ENCODE measurements at places on chromosomes 2 and 18.

GRCh38 chr2:17104454-17104853, 413.8 kb downstream of the RAD51AP2 start:
- DNase-seq, result no peak

GRCh38 chr2:26456440-26457250, 21.3 kb downstream of the OTOF start:
- DNase-seq, result no peak

DNA sequence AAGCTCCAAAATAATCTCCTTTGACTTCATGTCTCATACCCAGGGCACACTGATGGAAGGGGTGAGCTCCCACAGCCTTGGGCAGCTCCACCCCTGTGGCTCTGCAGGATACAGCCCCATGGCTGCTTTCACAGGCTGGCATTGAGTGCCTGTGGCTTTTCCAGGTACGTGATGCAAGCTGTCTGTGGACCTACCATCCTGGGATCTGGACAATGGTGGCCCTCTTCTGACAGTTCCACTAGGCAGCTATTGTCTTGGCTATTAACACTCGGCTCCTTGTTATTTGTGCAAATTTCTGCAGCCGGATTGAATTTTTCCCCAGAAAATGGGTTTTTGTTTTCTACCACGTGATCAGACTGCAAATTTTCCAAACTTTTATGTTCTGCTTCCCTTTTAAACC, 634.2 kb downstream of the TSN start:
- DNase-seq, result no peak

- DNase-seq, result no peak
Observed at GRCh38 chr2:144146076-144146475, 373.8 kb downstream of the ZEB2 start.

- DNase-seq, result no peak
Observed at GRCh38 chr2:6073191-6074088, 381.3 kb downstream of the SOX11 start.

- DNase-seq, result no peak
Observed at GRCh38 chr18:399631-400135, 100.8 kb downstream of the COLEC12 start.

GRCh38 chr18:40577981-40578365, 1377.1 kb upstream of the PIK3C3 start:
- DNase-seq, result no peak

DNA sequence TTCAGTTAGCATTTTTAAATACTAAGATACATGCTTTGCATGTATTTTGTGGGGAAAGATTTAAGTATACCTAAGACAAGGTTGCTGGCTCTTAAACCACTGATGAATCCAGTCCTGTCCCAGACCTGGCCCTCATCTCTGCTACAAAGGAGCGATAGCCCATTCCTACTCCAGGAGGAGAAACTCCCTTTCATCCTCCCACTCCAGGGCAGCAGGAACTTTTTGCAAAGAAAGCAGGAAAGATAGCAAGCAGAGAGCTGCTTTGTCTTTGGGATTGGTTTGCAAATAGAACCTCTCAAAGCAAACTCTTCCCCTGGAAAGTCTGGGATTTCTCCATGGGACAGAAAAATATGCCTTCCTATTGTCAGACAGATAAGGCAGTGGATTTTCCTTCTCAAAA, 43.6 kb upstream of the COPS8 start:
- no peak for DNase-seq

GRCh38 chr2:216535454-216535995, 36.9 kb downstream of the RPL37A start:
- no peak for DNase-seq

DNA sequence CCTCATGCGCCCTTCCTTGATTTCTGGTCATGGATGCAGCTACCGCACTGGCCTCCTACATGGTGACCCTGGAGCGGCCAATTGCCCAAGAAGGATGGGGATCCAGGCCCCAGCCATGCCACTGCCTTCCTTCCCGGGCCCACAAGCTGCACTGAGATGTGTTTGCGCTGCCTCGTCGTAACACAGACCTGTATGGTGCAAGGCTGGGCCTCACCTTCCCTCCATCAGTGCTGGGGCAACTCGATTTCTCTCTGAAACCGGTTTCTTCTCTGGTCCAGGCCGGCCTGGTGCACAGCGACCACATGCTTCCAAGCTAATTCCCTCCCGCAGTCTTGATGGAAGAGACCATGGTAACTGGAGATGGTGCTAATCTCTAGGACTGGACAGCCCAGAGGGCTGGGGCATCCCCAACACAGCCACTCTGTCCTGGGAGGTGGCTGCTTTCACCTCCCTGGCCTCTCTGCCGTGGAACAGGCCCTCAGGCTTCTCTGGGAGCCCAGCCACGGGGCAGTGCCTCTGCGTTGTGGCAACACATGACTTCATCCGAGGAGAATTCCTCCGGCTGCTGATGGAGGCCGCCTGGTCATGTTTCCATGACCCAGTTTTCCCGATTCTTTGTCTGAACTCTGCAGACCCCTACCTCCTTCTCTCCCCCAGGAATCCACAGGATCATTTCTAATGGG, 184.2 kb downstream of the GLI2 start:
- DNase-seq, result no peak

DNA sequence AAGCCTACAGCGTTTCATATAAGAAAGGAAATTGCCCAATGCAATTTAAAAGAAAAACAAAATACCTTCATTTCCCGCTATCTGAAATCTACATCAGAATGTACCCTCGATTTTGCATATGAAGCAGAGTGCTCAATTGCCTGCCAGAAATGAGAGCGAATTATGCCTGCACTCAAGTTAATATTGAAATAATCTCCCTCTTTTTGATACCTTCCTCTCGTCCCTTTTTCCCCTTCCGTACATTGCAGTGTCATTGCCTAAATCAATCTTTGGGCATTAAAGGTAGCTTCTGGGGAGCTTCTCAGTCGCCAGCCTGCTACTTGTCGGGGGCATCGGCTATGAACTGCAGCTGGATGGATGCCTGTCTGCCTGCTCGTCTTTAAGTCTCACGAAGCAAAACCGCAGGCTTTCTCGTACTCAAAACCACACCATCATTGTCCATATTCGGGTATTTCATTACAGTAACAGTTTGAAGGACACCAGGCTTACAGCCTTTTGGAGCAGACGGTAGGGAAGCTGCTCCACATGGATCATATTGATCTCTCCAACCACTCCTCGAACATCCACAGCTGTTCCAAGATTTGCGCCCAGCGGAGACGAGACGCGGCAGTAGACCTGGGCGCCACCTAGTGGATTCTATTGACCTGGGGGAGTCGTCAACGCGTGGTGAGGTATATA, 64.0 kb upstream of the HNRNPA3 start:
- peak; percentile 72 for DNase-seq

GRCh38 chr2:104312684-104313083, 541.2 kb upstream of the POU3F3 start:
- no peak for DNase-seq

- DNase-seq, result no peak
Observed at GRCh38 chr2:238682536-238682935, 165.3 kb upstream of the TWIST2 start.

GRCh38 chr2:189492451-189492850, 51.2 kb downstream of the WDR75 start:
- DNase-seq, result no peak

GRCh38 chr2:179272406-179273192, 8.0 kb upstream of the SESTD1 start:
- DNase-seq, result no peak

DNA sequence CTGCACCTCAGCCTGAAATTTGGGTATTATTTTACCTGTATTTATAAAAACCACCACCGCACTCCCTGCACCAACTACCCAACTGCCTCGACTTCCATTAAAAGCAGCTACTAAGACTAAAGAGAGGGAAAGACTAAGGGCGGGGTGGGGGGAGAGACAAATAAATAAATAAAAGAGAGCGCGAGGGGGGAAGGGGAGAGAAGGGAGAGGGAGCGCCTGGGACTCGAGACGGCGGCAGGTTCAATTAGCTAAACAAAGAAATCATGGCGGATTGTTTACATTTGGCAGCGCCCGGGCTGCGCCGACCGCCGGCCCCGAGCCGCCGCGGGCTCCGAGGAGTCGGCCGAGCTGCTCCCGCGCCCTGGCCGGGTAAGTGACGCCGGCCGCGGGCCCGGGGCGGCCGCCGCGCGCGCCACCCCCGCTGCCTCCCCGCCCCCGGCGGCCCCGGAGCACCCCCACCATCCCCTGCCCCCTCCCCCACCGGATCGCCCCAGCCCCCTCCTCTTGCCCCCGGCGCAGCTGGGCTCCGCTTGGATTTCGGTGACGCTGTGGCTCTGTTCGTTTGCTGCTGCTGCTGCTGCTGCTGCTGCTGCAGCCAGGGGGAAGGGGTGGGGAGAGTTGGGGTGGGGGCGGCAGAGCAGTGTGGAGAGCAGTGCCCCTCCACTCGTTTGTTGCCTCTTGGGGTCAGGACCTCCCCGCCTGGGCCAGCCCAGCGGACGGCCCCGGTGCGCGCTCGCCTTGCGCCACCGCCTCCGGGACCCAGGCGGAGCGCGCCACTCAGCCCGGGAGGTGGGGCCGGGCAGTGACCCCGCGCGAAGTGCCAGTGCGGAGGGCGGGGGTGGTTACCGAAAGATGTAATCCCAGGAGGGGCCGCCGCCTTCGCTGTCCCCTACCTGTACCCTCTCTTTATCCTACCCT, 187.2 kb upstream of the FANCL start:
- DNase-seq, result no peak

- DNase-seq, result no peak
Observed at GRCh38 chr2:46564350-46564749, 85.0 kb downstream of the TMEM247 start.

- no peak for DNase-seq
Observed at GRCh38 chr18:27447930-27448329, 262.8 kb upstream of the CHST9 start.

- DNase-seq, result no peak
Observed at GRCh38 chr2:177886824-177887223, 185.8 kb downstream of the PDE11A start.

GRCh38 chr18:47983946-47984345, 53.5 kb upstream of the SMAD2 start:
- DNase-seq, result no peak

- DNase-seq, result no peak
Observed at GRCh38 chr2:172739661-172740266, 4.1 kb downstream of the RAPGEF4 start.

DNA sequence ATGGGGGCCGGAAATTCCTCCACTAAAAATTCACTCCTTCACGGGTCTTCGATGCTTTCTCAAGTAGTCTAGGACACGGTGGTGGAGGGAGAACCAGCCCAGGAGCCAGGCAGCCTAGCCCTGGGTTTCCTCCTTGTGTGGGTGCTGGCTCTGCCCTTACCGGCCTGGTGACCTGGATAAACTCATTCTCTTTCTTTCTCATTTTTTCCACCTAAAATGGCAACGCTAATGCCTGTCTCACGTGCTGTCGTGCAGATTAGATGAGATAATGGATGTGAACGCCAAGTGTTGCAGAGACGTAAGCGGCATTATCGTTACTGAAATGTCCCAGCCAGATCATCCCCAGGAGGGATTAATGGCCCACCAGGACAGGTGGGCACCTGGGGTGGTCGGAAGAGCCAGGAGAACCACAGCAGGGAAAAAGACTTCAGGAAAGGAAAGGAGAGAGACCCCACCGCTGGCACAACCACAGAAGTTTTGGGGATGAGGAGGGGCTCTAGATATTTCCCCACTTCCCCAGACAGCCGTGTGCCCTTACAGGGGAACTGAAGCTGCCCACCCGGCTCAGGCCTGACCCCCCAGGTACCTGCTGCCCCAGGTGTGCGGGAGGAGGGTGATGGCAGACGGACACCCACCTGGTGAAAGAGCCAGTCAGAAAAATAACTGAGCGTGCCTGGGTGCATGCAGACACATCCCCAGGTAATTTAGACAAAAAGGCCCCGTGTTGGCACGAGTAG, 100.8 kb upstream of the ASAP2 start:
- DNase-seq, result no peak

DNA sequence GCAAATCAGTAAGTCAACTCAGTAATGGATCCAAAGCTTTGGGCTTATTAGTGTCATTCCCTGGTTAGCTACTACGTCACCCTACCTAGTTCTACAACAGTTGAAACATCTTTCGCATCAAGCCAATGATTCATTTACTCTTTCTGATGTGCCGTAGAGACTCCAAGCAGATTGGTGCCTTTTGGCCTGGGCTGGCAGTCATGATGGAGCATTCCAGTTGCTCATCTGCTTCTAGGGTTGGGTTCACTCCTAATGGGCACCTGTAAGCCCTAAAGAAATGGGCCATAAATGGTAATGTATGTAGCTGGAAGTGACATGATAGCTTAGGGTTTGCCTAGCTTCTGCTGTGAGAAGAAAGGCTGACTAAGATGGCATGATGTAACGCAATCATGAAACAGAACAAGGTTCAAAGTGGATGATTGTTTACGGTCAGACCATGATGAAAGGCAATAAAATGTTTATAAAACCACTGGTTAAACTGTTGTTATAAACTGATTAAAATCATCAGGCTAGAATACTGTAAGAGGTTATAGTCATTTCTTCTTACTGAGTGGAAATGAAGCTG, 20.4 kb upstream of the CCL20 start:
- DNase-seq, result no peak

DNA sequence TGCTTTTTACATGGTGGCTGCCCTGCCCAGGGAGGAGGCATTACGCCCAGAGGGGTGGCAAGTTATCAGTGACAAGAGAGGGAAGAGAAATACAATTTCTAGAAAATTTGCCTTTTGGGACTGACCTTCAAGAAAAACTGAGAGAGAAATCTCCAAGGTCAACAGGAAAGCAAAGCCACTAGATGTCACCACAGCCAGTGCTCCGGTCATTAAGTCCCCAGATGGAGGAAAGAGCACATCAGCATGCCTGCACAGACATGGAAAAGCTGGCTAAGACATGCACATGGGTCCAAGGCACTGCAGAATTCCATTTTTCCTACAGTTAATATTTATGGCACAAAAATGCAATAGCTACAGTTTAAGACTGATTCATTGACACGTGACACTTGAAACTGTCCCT, 21.0 kb downstream of the FHL2 start:
- no peak for DNase-seq

Data from CD4-positive, alpha-beta T cell treated with Interleukin-17A for 1 hour (primary cell).